Naive thymus-derived CD4-positive, alpha-beta T cell (primary cell): ENCODE measurements at places on chromosomes 5 and 9.

DNA sequence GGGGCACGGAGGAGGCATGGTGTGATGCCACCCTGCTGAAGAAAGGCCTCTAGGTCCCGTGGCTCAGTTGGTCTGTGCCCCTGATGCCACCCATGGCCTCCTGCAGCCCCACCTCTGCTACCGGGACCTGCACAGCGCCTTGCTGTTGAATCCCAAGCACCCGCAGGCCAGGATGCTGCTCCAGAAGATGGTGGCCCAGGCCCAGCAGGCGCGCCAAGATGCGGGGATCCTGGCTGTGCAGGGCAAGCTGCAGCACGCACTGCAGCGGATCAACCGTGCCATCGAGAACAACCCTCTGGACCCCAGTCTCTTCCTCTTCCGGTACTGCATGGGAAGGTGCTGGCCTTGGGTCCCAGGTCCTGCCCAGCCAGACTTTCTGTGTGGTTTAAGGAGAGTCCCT is 7.1 kb downstream of the TTC16 start:
- no peak for DNase-seq

DNA sequence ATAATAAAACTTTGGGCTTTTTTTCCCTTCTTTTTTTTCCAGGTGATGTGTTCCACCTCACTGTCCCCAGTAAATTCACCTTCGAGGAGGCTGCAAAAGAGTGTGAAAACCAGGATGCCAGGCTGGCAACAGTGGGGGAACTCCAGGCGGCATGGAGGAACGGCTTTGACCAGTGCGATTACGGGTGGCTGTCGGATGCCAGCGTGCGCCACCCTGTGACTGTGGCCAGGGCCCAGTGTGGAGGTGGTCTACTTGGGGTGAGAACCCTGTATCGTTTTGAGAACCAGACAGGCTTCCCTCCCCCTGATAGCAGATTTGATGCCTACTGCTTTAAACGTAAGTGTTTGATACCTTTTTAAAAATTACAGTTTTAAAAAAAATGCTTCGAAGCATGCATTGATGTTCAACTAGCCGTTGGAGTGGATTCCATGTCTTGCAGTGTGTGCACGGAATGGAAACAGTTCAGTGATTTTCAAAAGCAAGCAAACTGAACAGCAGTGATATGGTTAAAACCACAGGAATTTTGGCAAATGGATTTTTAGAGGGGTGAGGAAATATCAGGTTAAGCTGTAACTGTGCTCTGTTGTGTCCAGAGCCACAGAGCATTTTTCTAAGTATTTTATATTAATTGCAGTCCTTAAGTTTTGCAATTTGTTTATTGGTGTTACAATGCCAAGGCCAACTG is 40.7 kb downstream of the VCAN start:
- DNase-seq: no peak

DNA sequence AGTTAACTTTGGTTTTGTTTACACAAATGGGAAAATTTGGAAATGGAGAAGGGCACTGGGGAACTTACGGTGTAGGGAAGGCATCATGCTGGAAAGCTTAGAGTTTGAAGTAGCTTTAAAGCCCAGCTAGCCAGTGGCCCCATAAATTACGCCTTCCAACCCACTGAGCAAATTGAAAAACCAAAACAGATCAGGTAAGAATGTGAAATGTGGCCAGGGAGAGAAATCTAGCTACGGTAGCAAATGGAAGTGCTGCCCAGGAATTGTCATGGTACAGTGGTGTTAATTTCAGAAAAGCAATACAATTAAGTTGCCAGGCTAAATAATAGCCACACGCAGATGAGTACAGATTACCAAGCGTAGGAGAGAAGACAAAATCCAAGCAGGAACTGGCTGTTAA is 654.8 kb downstream of the PRELID2 start:
- no peak for DNase-seq

DNA sequence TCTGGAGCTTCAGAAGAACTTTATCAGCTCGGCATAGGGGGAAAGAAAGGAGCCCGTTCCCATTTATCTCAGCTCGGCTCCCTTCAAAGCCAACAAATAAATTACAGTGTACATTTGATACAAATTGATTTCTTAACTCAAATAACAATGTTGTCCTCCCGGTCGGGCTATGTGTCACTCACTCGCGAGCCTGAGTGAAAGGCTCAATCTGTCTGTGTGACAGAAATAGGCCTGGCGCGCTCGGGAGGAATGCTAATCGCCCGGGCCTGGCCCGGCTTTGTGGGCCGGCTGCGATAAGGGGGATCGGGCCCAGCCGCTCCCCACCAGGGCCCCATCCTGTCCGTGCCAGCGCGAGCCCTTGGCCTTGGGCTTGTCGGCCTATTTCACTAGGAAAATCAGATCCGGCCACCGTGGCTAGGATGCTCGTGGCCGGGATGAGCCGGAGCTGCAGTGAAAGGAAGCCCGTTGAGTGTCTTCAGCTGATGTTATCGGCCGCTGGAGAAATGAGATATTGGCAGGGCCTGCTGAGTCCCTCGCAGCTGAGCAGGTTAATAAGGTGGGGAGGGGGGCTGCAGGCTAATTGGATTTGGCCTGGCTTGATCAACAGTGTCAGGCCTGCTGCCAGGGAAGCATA is 258.7 kb downstream of the IRX1 start:
- DNase-seq: no peak

DNA sequence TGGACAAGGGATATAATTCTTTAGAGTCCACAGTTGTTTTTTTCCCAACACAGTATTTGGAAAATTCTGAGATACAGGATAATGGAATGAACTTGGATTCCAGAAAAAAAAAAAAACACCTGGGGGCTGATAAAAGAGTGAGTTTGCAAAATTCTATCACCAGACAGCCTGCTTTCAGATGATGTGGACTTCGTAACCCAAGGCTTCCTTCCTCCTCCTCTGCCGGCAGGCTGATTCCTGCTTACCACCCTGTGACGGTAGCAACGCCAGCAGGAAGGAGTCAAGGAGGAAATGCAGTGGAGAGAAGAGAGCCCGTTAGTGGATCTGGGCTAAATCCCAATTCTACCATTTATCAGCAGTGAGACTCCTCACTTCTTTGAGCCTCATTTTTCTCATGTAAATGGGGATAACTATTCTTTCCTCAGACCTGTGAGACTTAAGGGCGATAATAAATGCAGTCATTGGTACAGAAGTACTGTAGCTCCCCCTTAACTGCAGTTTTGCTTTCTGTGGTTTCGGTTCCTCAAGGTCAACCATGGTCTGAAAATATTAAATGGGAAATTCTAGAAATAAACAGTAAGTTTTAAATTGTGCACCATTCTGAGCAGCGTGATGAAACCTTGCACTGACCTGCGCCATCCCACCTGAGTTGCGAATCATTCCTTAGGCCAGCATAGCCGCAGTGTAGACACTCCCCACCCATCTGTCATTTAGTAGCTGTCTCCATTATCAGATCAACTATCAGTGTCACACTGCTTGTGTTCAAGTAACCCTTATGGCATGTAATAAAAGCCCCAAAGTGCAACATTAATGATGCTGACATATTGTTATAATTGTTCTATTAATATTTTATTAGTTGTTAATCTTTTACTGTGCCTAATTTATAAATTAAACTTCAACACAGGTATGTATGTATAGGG is 71.4 kb downstream of the DCP2 start:
- DNase-seq: no peak

GRCh38 chr9:82598241-82599039 is 464.5 kb downstream of the RASEF start:
- no peak for DNase-seq

GRCh38 chr5:93395971-93396379 is 185.0 kb downstream of the NR2F1-AS1 start:
- no peak for DNase-seq

DNA sequence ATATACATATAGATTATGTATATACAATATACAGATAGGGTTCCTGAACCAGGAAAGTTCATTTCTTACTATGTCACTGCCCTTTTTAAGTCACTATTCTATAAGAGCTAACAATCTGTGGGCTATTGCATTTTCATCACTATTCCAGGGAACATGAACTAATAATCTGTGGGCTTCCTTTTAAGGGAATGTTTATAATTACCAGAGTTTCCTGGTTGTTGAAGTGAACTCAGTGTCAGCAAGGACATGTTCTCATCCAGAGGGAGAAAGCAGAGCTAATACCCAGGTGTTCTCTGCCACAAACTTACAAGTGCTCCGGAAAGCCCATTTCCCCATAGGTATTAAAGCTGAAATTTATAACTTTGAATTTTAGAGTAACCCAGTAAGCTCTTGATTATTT is 69.6 kb downstream of the CWC27 start:
- DNase-seq: no peak

DNA sequence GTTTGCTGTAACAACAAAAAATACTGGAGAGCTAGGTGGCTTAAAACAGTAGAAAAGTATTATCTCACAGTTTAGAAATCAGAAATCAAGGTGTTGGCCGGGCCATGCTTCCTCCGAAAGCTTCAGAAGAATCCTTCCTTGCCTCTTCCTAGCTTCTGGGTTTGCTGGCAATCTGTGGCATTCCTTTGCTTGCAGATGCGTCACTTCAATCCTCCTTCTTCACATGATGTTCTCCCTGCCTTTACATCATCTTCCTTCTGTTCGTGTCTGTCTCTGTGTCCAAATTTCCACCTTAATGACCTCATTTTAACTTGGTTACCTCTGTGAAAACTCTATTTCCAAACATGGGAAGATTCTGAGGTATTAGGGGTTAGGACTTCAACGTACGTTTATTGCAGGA is 90.4 kb upstream of the CHD1 start:
- DNase-seq: no peak

GRCh38 chr5:156675395-156675794 is 174.7 kb upstream of the PPP1R2B start:
- no peak for DNase-seq

- DNase-seq: no peak
These were observed 66.0 kb upstream of the APC start for GRCh38 chr5:112671687-112672086.

- no peak for DNase-seq
These were observed 205.6 kb downstream of the PSAT1 start for GRCh38 chr9:78502566-78502965.
